ENCODE measurements at places on chromosomes 16 and 17.

DNA sequence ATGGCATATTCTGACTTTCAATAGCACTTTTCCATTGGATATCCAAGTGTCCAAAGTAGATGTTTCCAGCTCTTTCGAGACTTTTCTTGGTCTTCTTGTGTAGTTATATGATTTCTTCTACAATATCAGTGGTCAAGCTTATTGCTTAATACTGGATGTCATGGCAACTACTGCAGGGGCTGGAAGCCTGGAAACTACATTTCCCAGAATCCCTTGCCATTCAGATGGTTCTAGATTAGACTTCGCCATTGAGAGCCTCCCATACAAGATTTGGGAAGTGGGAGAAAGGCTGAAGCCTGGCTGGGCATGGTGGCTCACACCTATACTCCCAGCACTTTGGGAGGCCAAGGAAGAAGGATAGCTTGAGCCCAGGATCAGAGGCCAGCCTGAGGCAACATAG, 153.6 kb downstream of the C16orf95 start:
- no peak for DNase-seq

DNA sequence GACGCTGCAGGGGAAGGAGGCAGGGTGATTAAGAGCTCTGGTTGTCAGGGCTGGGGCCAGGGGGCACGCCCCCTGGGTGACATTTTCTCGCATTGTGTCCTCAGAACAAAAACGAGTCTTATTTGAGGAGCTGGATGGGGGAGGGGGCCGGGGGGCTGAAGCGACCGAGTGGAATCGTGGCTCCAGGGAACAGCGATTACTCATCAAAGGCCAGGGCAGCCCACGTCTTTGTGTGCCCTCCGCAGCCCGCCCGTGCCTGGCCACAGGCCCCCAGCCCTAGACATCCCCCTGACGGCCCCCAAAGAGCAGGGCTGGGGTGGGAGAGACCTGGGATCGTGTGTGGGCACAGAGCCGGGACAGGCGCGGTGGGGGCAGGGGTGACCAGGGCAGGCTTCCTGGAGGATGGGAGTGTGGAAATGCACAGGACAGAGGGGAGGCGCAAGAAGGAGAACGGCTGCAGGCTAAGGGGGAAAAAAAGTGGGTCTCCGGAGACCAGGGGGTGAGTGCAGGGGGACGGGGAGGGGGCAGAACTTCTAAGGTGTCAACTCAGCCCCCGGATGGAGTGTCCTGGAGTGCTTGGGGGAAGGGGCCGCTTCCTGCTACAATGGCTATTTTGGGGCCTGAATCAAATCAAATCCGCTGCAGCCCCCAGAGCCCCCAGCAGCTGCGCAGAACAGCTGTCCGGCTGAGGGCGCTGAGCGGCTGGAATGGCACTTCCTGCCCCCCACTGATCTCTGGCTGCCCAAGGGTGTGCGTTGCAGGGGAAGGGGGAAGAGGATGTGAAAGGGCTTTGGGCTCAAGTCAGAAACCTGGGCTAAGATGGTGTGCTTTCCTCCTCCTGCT, 24.0 kb upstream of the PHB1 start:
- peak; percentile 80 for DNase-seq

DNA sequence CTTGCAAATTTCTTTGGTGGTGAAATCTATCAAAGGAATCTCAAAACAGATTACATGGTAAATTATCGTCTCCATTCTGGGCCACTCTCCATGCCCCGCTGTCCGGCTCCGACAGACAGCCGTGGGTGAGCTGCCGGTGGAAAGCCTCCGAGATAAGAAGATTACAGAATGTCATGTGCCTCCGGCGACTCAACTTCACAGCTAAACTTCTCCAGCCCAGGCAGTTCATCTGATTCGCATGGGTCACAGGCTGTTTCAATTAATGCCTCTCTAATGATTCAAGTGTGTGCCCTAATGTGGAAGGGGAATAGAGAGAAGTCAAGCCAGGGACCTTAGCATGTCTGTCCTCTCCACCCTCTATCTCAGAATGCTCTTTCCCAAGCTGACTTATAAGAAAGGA, 520.8 kb upstream of the ZFHX3 start:
- no peak for DNase-seq

- no peak for DNase-seq
Measured at GRCh38 chr16:86297866-86298757, 212.2 kb upstream of the FOXF1 start.

DNA sequence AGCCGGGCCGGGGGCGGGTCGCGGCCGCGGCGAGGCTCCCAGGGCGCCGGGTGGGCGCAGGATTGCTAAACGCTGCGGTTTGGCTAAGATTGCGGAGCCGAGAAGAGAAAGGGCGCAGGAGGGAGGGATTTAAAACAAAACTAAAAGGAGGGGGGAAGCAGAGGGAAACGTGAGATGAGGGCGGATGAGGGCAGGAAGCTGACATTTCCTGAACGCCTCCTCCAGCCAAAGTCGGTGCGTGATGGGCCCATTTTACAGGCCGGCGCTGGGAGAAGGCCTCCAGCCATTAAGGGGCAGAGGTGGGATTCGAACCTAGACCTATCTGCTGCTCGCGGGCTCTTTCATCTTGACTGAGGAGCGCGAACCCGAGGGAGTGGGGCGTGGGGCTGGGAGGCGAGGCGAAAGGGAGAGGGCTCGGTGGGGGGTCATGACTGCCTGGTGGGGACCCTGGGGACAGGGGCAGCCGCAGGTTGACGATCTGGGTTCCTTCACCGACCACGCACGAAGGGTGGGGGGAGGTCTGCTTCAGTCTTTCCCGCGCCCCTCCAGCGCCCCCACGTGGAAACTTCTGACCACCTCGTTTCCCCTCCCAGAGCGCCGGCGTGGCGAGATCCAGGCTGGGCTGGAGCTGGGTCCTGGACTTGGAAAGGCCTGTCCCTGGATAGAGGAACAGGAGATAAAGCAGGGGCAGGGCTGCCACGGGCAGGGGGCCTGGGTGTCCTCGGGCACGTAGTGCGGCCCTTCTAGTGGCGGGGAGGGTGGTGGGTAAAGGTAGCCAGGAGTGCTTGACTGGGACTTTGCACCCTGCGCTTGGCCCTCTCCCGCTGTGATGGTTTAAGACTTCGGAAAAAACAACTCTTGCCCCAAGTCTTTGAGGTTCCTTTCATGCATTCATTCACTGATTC, 3.8 kb upstream of the TAC4 start:
- peak; percentile 97 for DNase-seq

DNA sequence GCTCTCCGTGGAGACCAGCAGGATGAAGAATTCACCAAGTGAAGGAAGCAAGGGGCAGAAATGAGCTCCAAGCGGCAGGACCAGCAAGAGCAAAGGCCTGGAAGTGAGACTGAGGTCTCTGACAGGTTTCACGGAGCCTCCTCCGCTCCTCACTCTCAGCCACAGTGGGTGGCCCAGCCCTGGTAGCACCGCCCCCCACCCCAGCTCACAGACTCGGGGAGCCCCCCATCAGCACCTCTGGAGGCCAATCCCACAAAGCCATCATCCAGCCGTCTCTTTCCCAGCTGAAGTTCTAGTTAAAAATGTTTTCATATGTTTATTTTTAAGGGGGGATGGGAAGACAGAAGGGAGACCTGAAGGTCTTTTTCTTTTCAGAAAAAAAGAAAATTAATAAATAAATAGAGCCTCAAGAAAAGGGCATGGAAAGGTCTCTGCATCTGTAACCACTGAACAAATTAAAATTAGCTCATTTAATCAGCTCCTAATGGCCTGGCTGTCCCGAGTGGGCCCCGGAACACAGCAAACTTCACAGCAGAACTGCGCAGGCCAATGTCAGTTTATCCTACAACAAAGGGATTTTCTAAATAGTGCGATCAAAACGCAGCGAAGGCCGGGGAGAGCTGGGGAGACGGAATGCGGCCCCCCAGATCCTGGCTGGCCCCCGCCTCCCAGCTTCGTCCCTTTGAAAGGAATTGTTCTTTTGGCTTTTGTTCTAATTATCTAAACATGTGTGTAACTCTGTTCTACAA, 190.3 kb downstream of the ZNF423 start:
- no peak for DNase-seq

DNA sequence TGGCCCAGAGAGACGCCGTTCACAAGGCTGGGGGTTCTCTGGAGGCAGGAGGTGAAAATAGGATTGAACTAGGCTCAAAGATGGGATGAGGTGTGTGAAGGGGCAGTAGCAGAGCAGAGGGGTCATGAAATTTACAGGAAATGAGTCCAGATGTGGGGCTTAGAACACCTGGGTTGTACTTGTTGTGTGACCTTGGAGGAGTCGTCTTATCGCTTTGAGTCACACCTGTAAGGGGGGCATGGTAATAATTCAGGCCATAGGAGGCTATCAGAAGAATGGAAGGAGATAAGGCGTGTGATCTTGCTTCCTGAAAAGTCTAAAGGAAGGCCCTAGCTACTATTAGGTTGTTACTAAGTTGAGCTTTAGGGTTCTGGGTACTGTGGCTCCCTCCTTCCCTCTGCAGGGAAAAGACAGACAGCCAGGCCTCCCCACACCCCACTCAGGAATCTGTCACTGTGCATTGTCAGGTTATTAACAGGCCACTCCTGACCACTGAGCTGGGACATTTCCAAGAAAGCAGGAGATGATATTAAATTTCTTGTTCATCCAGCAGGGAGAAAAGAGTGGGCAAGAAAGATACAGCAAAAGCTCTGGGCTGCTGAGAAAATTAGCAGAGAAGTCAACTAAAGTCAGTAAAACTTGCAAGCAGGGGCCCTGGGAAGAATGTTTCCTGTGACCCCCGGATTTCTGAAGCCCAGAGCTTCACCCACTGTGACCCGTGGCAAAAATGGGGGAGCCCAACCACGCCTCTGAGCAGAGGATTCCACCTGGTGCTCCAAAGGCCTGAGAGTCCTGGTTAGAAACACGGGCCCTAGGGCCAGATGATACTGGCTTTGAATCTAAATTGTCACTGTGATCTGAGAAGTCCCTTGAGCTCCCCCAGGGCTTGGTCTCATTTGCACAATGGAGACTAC, 6.0 kb upstream of the CDC42EP4 start:
- peak; percentile 61 for DNase-seq

- no peak for DNase-seq
Measured at GRCh38 chr16:22782314-22782713, 31.6 kb upstream of the HS3ST2 start.

- peak; percentile 95 for DNase-seq
Measured at GRCh38 chr16:66947302-66948065, 12.2 kb downstream of the CES2 start.

- no peak for DNase-seq
Measured at GRCh38 chr17:77381185-77381700, 240.5 kb downstream of the SEC14L1 start.

DNA sequence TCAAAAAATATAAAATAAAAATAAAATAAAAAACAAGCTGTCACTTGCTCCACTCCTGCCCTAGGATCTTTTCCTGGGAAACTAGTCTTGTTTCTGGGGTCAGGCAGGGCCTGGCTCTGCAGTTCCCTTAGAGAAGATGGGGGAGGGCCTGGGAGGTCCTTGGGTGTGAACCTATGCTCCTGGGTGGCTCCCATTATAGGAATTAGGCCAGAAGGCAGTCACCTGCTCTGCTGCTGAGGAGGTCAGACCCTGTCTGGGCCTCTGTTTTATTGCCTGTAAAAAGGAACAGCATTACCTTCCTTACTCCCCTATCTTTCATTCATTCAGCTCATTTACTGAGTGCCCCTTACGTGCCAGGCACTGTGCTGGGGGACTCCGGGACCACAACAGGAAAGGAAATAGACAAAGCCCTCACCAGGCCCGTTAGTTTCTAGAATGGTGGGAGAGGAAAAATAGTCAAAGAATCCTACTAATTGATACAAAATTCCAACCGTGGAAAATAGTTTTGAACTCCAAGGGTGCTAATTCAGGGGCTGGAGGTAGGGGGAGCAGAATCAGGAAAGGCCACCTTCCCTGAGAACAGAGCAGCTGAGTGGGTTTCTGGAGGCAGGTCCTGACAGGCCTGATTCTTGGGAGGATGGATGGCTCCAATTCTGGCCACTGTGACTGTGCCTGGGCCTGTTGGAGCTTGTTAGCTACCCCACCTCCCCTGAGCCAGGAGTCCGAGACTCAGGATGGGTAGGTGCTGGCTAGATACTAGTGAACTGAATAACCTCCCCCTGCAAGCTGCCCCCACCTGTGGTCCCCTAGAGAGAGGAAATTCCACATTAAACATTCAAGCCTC, 1.3 kb upstream of the SLC46A1 start:
- DNase-seq: peak; percentile 89

DNA sequence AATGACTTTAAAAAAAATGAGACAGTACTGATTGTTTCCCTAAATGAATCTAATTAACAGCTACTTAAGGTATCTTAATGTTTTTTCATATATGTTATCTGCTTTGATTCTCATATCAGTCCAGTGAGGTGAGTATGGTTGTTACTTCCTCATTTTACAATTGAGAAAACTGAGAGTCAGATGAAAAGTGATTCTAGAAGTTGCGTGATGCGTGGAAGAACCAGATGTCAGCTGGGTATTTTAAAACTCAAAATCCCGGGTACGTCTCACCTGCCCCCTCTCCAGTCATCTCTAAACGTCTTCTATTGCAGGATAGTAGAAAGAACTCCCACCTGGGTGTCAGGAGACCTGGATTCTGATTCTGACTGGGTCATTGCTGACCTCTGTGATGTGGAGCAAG, 89.2 kb downstream of the MAP2K6 start:
- DNase-seq: no peak

DNA sequence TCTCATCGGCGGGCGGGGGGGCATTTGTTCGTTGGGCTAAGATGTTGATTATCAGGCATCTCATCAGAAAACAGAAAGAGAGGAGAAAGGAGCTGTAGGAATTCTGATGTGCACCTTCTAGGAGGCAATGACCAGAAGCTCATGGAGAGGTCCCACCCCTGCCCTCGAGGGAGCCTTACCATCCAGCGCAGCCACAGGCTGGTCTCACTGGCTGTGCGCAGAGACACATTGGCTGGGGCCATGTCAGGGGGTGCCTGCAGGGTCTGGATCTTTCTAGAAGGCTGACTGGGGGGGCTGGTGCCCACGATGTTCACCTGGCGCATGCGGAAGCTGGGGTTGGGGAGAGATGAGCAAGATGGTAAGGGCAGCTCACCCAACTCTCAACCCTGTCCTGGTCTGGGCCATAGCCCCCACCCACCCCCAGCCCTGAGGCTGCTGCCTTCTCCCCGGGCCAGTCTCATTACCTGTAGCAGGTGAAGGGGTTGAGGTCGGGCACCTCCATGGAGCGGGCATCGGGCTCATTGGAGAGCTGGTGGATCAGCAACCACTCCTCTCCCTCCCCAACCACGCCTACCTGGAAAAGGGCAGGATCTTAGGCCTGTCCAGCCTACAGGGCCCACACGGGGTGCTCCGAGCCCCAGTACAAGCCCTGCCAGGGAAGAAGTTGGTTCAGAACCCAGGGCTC, 86.2 kb upstream of the CDC42EP4 start:
- no peak for DNase-seq

DNA sequence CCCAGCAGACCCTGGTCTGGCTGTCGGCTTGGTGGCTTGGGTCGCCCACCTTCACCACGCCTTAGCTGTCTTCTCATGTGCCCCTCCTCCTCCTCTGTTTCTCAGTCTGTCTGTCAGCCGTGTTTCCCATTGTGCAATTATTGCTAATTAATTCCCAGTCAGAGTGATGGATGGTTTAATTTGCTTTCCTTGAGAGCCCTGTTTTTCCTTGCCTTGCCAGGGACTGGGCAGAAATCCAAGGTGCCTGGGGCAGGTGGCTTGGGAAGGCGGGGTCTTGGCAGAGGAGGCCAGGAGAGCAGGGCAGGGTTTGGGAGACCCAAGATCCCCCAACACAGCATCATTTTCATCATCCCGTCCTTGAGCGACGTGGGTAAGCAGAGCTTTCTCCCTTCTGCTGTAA, 21.3 kb downstream of the NECAB2 start:
- no peak for DNase-seq
